ENCODE measurements at places on chromosomes 12 and 14.

GRCh38 chr12:126668961-126669360, 1598.0 kb upstream of the TMEM132C start:
- DNase-seq, result no peak

GRCh38 chr12:120067084-120067869, 49.3 kb downstream of the RAB35 start:
- DNase-seq, result no peak

DNA sequence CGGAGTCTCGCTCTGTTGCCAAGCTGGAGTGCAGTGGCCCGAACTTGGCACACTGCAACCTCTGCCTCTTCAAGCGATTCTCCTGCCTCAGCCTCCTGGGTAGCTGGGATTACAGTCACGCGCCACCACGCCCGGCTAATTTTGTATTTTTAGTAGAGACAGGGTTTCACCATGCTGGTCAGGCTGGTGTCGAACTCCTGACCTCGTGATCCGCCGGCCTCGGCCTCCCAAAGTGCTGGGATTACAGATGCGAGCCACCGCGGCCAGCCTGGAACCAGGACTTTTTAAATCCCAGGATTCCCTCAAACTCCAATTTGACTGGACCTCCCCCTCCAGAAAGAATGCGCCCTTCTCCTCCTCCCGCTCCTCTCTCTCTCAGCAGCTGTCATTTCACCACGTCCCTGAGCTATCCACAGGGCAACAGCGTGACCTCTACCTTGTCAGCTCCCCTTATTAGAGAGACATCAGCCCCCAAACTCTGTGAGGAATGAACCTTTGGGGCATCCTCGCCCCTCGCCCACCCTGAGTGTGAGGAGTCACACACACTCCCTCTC, 2.0 kb downstream of the ESYT1 start:
- no peak for DNase-seq

- no peak for DNase-seq
Measured at GRCh38 chr12:42017051-42017450, 127.6 kb downstream of the GXYLT1 start.

GRCh38 chr14:41549282-41549681, 57.4 kb upstream of the LRFN5 start:
- no peak for DNase-seq

GRCh38 chr12:91515944-91516694, 333.5 kb upstream of the DCN start:
- no peak for DNase-seq

GRCh38 chr14:44970907-44971306, 8.9 kb downstream of the TOGARAM1 start:
- DNase-seq, result no peak

GRCh38 chr14:39395555-39396254, 36.5 kb downstream of the FBXO33 start:
- no peak for DNase-seq

DNA sequence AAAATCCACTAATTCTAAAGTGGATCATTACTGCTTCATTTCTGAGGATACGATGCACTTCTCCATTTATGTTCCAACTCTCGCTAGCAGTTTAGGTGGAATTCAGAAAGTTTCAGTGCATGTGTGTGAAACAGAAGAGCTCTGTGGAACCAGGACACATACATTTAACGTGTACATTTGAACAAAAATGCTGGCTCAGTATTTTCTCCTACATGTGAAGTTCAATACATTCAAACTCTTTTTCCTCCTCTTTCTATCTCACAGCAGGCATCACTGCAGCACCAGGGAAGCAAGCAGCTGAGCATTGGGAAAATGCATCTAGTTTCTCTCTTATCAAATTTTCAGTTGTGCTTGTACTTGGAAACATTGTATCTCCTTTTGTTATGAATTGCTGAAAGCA, 169.4 kb upstream of the CNTN1 start:
- no peak for DNase-seq

GRCh38 chr14:75885829-75886228, 96.0 kb downstream of the TGFB3 start:
- DNase-seq, result no peak

DNA sequence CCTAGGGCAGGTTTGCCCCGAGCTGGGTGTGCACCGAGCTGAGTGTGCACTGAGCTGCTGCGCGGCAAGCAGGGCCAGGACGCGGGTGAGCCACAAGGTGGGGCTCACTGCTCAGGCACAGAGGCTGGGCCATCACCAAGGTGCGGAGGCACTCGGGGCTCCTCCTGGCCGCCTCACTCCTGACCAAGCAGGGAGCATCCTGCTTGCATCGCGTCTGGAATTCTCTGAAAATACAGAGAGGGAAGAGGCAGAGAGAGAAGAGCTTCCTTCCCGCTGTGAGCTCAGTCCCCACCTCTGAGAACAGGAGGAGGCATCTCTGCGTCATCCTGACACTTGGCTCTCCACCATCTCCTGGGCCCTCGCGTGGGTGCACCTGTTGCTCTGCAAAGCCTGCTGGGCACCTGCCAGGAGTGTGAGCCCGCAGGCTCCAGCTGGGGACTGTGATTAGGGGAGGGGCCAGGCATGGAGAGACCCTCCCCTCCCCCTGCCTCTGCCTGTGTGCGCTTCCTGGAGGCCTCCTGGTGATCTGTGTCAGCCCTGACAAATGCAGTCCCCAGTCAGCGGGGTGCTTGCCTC, 116.3 kb downstream of the GLT1D1 start:
- no peak for DNase-seq

DNA sequence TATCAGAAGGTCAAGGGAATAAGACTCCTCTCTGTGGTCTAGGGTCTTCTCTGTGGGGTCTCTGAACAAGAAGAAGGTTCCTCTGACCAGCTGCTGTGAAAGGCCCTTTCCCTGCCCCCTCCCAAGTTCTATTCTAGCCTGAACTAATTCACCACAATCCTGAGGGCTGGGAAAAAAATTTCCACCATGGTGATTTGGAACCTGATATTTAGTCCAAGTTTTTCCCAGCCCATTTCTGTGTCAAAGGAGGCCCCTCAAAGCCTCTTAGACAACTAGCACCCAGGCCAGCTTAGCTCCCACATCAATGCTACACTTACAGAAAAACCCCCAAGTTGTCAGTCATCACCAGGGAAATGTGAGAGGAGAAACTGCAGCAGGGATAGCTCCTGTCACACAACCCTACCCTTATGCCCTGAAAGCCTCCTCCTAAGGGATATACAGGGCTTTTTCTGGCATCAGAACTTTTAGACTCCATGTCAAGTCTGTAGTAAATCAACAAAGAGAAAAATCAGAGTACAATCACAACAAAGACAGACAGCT, 4.5 kb downstream of the FMNL3 start:
- no peak for DNase-seq

GRCh38 chr14:71716041-71716772, 216.0 kb upstream of the RGS6 start:
- DNase-seq, result no peak

- no peak for DNase-seq
Measured at GRCh38 chr12:108982621-108983219, 38.1 kb downstream of the SVOP start.
